ENCODE measurements at places on chromosomes 16 and 17.

GRCh38 chr17:37197336-37197735 lies 178.4 kb upstream of the C17orf78 start:
- peaks cover 13% of the 10 kb centered on the region for H3K4me1 ChIP-seq
- H3K36me3 ChIP-seq, result peaks cover 8% of the 10 kb centered on the region
- no peak overlapping the region for H3K27ac ChIP-seq
- no peak for DNase-seq

GRCh38 chr16:35298460-35299243 lies 1839.2 kb downstream of the TP53TG3F start:
- H3K4me1 ChIP-seq, result no peaks in the 10 kb centered on the region
- DNase-seq, result no peak
- no peak overlapping the region for H3K4me3 ChIP-seq
- no peaks in the 10 kb centered on the region for H3K27me3 ChIP-seq
- no peak overlapping the region for H3K27ac ChIP-seq

- H3K27me3 ChIP-seq, result no peaks in the 10 kb centered on the region
- H3K36me3 ChIP-seq, result no peaks in the 10 kb centered on the region
- no peak overlapping the region for H3K4me3 ChIP-seq
- DNase-seq, result no peak
- H3K4me1 ChIP-seq, result peaks cover 29% of the 10 kb centered on the region
Observed at GRCh38 chr17:17844500-17844899, 7.7 kb upstream of the SREBF1 start.

DNA sequence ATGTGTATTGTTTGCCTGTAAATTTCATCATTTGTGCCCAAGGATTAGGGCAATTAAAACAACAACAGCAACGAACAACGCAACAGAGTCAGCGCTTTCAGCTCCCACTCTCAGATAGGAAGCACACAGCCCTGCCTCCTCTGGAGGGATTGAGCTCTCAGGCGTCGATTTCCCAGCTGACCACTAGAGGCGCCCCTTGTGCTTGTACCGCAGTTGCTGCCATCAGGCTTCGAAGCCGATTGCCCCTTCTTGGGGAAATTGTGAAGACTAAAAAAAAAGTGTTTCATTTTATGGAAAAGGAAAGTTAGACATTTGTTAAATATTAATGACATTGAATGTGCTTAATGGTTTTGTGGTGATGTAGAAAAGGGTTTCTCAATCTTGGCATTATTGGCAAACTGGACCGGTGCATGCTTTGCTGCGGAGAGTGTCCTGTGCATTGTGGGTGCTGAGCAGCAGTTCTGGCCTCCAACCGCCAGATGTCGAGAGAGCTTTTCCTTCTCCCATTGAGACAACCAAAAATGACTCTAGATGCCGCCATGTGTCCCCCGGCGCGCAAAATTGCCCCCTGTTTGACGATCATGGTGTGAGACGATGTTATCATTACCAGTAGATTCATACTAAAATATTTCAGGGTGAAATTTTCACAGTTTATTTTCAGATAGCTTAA lies 650.4 kb upstream of the RBFOX1 start:
- H3K27ac ChIP-seq, result no peak overlapping the region
- no peak overlapping the region for H3K4me3 ChIP-seq
- H3K27me3 ChIP-seq, result no peaks in the 10 kb centered on the region
- no peaks in the 10 kb centered on the region for H3K36me3 ChIP-seq
- H3K4me1 ChIP-seq, result peaks cover 10% of the 10 kb centered on the region

DNA sequence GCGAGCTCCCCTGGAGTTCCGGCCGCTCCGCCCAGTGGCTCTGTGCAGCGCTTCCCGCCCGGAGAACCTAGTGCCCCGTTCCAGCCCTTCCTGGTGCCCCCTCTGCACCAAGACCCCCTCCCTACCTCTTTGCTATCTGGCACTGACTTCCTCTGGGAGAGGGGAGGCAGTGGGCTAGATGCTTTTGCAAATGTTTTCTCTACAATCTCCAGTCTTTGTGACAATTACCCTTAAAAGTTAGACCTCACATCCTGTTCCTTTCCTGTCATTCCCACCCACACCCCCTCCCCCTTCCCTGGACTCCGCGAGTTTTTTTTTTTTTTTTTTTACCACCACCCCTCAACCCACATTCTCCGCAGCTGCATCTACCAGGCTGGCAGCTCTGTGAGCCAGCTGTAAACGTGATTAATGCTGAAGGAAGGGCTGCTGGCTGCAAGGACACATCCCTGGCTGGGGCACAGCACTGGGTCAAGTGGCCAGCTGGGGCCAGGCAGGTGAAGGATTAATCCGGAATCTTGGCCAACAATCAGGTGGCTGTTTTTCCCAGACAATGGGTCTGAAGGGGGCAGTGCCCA lies 101.5 kb downstream of the MGAT5B start:
- no peak overlapping the region for H3K27ac ChIP-seq
- H3K4me3 ChIP-seq, result peak overlapping the region; percentile 57
- peak; percentile 5 for DNase-seq
- no peaks in the 10 kb centered on the region for H3K4me1 ChIP-seq

GRCh38 chr16:30382111-30382881 lies at the start of gene SEPTIN1:
Gene SEPTIN1 (minus strand): TSS chr16:30382561. CDS start chr16:30382542, 19 bp downstream.
- H3K27me3 ChIP-seq, result no peaks in the 10 kb centered on the region
- no peaks in the 10 kb centered on the region for H3K36me3 ChIP-seq
- no peak within 1 kb of the TSS for H3K4me3 ChIP-seq
- H3K27ac ChIP-seq, result peak within 1 kb of the TSS; percentile 70
- DNase-seq, result no peak
- H3K4me1 ChIP-seq, result peaks cover 7% of the 10 kb centered on the region

DNA sequence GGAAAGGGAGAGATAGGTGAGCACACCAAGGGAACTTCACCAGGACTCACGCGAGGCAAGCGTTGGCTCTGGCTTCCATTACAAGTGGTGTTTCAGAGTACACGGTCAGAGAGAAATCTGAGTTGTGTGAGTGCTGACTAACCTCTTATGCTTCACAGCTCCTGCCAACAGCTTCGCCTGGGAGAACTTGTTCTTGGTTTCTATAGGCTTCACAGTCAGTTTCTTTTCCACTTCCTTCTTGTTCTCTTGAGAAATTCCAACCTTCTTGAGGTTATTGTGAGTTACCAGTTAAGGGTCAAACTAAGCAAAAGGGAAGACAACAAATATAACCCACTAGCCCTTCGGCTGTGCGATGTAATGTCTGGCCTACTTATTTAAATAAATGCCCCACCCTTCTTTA lies 18.9 kb downstream of the PSME3IP1 start:
- H3K4me3 ChIP-seq, result no peak overlapping the region
- H3K27me3 ChIP-seq, result no peaks in the 10 kb centered on the region
- DNase-seq, result peak; percentile 72
- H3K36me3 ChIP-seq, result peaks cover 23% of the 10 kb centered on the region

GRCh38 chr17:12310811-12311210 lies 290.1 kb downstream of the MAP2K4 start:
- no peaks in the 10 kb centered on the region for H3K36me3 ChIP-seq
- H3K27me3 ChIP-seq, result no peaks in the 10 kb centered on the region
- H3K4me1 ChIP-seq, result no peaks in the 10 kb centered on the region
- no peak overlapping the region for H3K27ac ChIP-seq

GRCh38 chr16:53775106-53775820 lies 71.3 kb downstream of the FTO start:
- H3K4me3 ChIP-seq, result no peak overlapping the region
- DNase-seq, result no peak
- H3K36me3 ChIP-seq, result no peaks in the 10 kb centered on the region
- H3K27me3 ChIP-seq, result no peaks in the 10 kb centered on the region
- H3K4me1 ChIP-seq, result peaks cover 50% of the 10 kb centered on the region
- H3K27ac ChIP-seq, result no peak overlapping the region

DNA sequence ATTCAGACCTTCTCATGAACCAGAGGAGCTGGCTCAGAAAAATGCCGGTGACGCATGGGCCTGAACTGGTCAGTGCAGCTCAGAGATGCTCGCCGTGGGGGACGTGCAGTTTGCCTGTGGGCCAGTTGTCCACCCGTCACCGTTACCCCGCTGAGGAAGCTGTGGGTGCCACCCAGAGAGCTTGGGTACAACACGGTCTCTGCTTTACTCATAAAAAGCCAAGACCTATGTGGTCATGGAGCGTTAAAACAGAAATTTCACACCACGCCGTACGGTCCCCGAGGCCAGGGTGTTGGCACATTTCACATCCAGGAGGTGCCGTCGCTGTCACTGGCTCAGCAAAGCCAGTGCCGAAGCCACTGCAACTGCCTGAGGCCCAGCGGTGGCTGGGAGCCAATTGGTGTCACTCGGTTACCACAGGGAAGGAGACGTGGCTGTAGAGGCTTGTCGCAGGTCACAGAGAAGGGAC lies 120.9 kb downstream of the METRNL start:
- H3K36me3 ChIP-seq, result no peaks in the 10 kb centered on the region
- no peaks in the 10 kb centered on the region for H3K4me1 ChIP-seq
- no peak overlapping the region for H3K4me3 ChIP-seq
- H3K27ac ChIP-seq, result no peak overlapping the region
- no peak for DNase-seq
- no peaks in the 10 kb centered on the region for H3K27me3 ChIP-seq

DNA sequence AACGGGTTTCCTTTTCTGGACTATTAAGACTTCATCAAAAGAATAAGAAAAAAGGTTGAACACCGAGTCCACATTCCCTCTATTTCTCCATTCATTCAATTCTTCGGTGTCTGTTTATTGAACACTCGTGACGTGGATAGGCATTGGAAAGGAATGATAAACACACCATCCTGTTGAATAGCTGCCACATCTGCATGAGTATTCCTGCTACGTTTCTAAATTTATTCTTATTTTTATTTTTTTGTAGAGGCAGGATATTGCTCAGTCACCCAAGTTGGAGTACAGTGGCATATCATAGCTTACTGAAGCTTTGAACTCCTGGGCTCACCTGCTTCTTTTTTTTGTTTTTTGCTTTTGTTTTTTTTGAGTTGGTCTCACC lies 80.8 kb upstream of the CIBAR2 start:
- no peak for DNase-seq
- peaks cover 21% of the 10 kb centered on the region for H3K4me1 ChIP-seq
- H3K4me3 ChIP-seq, result no peak overlapping the region

- peaks cover 20% of the 10 kb centered on the region for H3K4me1 ChIP-seq
- H3K4me3 ChIP-seq, result no peak overlapping the region
- no peaks in the 10 kb centered on the region for H3K27me3 ChIP-seq
- H3K36me3 ChIP-seq, result no peaks in the 10 kb centered on the region
- no peak overlapping the region for H3K27ac ChIP-seq
Observed at GRCh38 chr16:53950677-53951076, 246.7 kb downstream of the FTO start.

DNA sequence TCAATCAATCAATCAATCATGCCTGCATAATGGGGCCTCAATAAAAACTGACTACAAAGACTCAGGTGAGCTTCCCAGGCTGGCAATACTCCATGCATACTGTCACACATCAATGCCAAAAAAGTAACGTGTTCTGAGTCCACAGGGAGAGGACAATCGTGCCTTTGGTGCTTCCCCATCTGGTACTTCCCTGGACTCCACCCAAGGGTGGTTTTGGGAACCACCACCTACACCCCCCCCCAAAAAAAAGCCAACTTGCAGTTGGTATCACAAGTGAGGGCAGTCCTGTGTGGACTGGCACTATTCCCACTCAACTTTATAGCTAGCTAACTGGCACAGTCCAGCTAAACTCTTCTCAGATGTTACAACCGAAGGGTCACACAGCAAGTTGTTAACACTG lies 3.1 kb downstream of the ZDHHC7 start:
- H3K27me3 ChIP-seq, result no peaks in the 10 kb centered on the region
- no peak overlapping the region for H3K27ac ChIP-seq
- no peaks in the 10 kb centered on the region for H3K36me3 ChIP-seq
- peaks cover 39% of the 10 kb centered on the region for H3K4me1 ChIP-seq
- no peak overlapping the region for H3K4me3 ChIP-seq
- no peak for DNase-seq

DNA sequence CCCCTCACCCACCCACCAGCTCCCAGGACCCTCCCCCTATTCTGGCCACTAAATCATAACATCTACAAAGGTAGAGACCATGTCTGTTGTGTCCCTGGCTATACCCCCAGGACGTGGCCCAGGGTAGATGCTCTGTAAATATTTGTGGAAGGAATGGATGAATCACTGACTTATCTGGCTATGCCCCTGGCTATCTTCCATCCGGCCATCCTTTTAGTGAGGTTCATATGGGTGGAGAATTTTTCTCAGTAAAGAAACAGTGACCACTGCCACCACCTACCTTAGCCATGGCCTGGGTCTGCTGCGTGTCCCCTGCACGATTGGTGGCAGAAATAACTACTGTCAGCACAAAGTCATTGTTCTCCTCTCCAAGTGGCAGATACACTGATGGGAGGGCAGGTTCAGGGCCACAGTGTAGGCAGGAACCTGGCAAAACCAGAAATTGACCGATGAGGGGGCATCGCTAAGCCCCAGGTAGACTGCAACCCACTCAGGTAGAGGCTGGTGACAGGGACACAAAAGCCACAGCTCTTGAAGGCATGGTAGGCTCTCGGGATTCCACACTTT lies 63.1 kb upstream of the BCO1 start:
- DNase-seq, result peak; percentile 65
- no peak overlapping the region for H3K27ac ChIP-seq
- H3K4me3 ChIP-seq, result no peak overlapping the region
- H3K4me1 ChIP-seq, result no peaks in the 10 kb centered on the region

GRCh38 chr16:68473358-68474070 lies 25.2 kb upstream of the SMPD3 start:
- H3K4me3 ChIP-seq, result no peak overlapping the region
- DNase-seq, result no peak
- H3K27me3 ChIP-seq, result no peaks in the 10 kb centered on the region
- no peak overlapping the region for H3K27ac ChIP-seq

DNA sequence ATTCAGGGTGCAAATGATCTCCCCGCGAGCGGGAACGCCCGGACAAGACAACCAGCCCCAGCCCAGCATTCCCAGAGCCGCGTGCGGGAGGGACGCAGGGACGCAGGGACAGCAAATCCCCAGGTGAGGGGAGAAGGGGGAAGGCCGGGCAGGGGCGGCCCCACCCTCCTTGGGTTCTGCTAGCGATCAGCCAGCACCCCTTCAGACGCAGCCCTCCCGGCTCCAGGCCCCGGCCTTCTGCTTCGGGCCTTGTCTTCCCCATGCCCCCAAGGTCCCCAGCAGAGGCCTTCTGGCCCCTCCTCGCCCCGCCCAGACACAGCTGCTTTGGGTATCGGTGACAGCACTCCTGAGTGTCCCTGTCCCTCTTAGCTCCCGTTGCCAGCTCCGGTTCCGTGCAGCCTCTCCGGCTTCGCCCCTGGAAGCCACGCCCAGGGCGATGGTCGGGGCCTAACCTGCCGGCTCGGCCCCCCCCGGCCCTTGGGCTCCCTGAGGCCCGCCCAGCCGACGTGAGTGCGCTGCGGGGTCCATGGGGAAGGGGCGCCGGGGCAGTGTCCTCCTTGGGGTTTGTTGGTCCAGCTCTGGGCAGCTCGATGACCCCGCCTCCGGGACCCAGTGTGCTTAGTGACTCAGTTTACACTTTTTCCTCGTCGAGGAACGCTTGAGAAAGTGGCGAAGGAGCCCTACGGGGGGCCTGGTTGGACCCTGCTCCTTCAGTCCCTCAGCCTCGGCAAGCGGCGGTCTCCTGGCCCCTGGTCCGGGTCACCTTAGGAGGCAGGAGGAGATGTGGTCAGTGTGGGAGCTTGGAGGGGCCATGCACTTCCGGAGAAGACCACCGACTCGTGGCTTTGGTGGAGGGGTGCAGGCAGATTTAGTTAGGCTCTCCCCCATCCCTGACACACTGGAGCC lies 50.5 kb upstream of the AMZ2 start:
- no peak overlapping the region for H3K27ac ChIP-seq
- DNase-seq, result no peak
- H3K4me3 ChIP-seq, result peak overlapping the region; percentile 34

GRCh38 chr16:68528686-68529379 lies 10.3 kb upstream of the ZFP90 start:
- H3K4me1 ChIP-seq, result no peaks in the 10 kb centered on the region
- no peak overlapping the region for H3K27ac ChIP-seq
- H3K27me3 ChIP-seq, result no peaks in the 10 kb centered on the region
- DNase-seq, result peak; percentile 84
- H3K4me3 ChIP-seq, result no peak overlapping the region

- H3K4me1 ChIP-seq, result peaks cover 25% of the 10 kb centered on the region
- DNase-seq, result no peak
- no peaks in the 10 kb centered on the region for H3K36me3 ChIP-seq
- no peak overlapping the region for H3K4me3 ChIP-seq
Observed at GRCh38 chr16:56268799-56269198, 77.5 kb downstream of the GNAO1 start.
